ENCODE measurements at places on chromosomes 4 and X. TPM values are rescaled to one million over a fixed set of nuclear protein-coding genes. Genes with fewer than 3 reads are reported as not detected.
A peak's percentile ranks its signal among the peaks of the same experiment; 100 is the strongest.

IL13RA2 gene
- total RNA-seq: 206 TPM

TRIM75 gene
- not detected for total RNA-seq

MUC7 gene
- 0.69 TPM for total RNA-seq

LARP1B gene
- 11.7 TPM for total RNA-seq

MAGEC1 gene
- 2.7 TPM for total RNA-seq

GRID2 gene
- not detected for total RNA-seq

INTU gene
- 2.8 TPM for total RNA-seq

NALF2 gene
- 5.0 TPM for total RNA-seq

GRCh38 chrX:111382277-111382676 lies 29.7 kb downstream of the DCX start:
- no peak for DNase-seq

- peak; percentile 0 for DNase-seq
Measured at GRCh38 chr4:96170198-96170597, 330.3 kb downstream of the PDHA2 start.

DNA sequence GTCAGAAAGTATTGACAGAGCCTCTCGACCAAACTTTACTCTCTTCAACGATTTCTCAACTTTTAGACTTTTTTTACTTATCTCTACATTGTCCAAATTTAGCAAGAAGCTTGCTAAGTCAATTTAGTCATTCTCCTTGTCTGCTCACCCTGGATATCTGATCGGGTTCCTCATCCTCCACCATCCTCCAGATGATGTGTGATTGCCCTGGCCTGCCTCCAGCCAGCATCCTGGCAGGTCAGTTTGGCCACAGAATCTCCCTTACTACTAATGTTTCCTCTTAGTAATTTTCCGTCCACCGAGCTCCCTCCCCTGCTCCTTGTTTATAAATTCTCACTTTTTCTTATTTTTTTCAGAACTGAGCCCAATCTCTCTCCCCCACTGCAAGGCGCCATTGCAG lies 167.9 kb upstream of the ZFP42 start:
- DNase-seq: no peak

DNA sequence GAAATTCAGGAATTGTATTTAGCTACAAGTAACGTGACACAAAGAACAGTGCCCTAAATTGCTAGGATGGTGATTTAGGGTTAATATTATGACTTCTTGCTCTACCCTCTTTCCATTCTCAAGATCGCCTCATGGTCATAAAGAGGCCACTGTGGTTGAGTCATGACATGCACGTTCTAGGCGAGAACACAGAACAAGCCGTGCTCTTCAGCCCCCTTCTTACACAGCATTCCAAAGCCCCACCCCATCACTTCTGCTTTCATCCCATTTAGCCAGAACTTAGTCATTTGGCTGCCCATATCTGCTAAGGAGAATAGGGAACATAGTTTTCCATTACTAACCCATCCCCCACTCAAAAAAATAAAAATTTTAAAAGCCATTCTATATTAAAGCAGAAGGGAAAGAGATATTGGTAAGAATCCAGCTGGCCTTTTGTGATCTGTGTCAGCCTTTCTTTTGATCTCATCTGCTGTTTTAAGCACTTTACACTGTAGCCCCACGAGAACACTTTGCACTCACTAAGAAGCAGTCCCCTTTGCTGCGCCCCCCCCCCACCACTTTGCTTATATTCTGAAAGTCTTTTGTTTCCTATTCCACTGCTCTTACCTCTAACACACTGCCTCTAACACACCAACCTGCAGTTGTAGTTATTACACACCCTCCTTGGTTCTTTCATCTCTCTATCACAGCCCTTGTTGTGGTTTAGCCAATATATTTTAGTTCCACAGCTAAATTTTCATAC lies 28.4 kb downstream of the NPNT start:
- peak; percentile 4 for DNase-seq

DNA sequence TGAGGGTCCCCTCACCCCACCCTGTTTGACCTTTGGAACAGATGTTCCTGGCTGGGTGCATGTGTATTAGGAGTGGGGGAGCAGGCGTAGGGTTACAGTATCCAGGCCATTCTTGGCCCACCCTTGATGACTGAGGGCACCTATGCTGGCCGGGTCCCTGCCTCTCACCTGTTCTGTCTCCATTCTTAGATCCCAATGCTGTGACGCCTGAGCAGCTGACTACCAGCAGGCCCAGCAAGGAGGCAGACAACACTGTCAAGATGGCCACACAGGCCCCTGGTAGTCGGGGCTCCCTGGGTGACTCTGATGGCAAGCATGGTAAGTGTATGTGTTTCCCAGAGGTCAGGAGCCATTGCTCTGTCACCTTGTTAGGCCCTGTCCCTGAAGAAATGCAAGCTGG lies 10.9 kb downstream of the EFNB1 start:
- no peak for DNase-seq

DNA sequence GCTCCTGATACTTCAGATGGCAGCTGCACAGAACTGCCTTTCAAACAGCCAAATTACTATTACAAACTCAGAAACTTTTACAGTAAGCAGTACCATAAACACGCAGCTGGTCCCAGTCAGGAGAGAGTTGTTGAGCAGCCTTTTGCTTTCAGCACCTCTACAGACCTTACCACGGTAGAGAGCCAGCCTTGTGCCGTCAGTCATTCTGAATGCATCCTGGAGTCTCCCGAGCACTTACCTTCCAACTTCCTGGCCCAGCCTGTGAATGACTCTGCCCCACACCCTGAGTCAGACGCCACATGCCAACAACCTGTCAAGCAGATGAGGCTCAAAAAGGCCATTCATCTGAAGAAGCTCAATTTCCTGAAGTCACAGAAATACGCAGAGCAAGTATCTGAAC lies 12.4 kb downstream of the ZBTB49 start:
- peak; percentile 6 for DNase-seq

DNA sequence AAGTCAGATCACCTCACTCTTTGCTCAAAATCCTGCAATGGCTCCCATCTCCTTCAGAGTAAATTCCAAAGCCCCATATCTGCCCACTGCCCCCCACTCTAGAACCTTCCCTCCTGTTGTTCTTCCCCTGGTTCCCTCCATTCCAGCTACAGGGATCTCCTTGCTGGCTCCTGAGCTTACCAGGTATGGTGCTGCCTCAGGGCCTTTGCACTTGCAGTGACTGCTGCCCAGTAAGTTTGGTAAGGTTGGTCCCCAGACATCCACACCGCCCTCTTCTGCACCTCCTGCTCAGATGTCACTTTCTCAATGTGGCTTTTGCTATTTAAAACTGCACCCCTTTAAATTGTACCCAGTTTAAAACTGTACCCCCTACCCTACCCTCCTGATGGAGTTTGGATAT lies 7.8 kb upstream of the MAN2B2 start:
- no peak for DNase-seq

DNA sequence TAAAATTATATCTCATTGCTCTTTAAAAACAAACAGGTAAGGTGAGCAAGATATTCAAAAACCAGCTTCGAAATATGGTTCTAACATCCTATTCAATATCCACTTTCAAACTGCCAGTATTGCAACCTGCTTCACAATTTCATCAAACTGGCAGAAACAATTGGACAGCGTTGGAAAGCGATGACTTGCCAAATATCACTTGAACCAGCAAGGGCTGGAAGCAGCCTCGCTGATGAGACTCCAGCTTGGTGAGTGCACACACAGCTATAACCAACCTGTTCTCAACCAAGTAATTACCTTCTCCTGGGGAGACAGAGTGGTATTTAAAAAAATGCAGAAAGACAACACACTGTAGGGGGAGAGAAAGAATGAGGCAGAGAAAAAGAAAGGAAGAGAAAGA lies 155.8 kb upstream of the RAI2 start:
- DNase-seq: no peak

- DNase-seq: peak; percentile 26
Measured at GRCh38 chr4:139214039-139214534, 37.1 kb upstream of the ELF2 start.

DNA sequence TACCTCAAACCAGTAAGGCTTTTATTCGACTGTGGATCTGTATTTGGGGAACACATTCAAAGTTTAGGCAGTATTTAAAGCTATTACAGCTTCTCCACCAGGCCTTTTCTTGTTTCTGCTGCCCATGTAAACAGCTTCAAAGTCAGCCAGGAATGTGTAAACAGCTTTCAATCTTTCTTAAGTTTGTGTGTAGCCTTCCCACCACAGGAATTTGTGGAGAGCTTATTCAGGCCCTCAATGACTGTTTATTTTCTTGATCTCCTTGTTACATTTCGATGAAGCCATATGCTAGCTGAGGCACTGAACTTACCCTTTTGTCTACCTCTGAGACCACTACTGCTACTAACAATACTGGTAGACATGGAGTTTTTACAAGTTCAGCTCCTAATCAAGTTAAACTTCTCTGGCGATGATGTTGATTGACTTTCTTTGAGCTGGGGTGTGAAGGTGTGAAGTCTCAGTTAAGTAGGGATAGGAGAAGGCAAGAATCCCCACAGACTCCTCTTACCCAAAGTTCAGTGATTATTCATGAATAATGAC lies 72.6 kb downstream of the NWD2 start:
- DNase-seq: no peak

- DNase-seq: no peak
Measured at GRCh38 chr4:14028862-14029261, 401.3 kb upstream of the BOD1L1 start.

DNA sequence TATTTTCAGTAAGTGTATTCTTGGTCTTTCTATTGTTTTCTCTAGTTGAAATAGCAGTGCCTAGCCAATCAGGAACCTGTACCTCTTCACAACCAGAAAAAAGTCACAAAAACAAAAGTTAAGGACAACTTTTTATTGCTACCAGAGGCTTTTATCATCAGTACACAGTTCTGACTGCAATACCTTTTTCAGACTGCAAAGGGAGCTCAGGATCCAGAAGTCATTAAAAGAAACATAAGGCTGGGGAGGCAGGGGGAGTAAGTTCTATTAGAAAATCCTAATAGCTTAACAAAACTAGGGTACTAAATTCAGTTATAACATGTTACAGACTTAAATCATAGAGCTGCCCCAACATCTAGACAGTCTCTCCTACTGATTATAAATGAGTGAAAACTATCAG lies 28.8 kb downstream of the CCNI start:
- peak; percentile 40 for DNase-seq

GRCh38 chr4:162229670-162230069 lies 65.9 kb upstream of the FSTL5 start:
- no peak for DNase-seq

GRCh38 chrX:121931567-121931966 lies 884.2 kb downstream of the GLUD2 start:
- DNase-seq: no peak

GRCh38 chr4:103079621-103080020 lies 3.1 kb upstream of the SLC9B2 start:
- no peak for DNase-seq

GRCh38 chr4:132587626-132588025 lies 561.5 kb upstream of the PCDH10 start:
- DNase-seq: no peak

GRCh38 chr4:589219-589963 lies 13.3 kb upstream of the TMEM271 start:
- DNase-seq: no peak

All from SK-MEL-5 (cell line).